ENCODE measurements at places on chromosomes 5 and 9. TPM values are rescaled to one million over a fixed set of nuclear protein-coding genes. Genes with fewer than 3 reads are reported as not detected.

DNA sequence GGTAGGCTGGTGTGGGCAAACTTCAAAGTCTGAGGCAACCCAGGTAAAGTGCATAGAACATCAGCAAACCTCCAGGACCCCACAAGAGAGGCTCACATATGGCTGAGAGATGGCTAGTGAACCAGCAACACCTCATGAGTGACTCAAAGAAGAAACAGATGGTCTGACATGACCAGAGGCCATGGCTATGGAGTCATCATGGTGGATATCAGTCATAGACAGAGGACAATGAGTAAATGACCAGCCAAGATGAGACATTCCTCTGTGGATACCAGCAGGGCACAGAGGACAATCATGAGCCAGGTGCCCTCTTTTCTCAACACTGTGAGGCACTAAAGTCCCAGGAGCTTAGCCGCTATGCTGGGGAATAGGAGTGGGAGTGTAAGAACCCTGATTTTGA, 180.8 kb downstream of the RASEF start:
- DNase-seq, result no peak

DNA sequence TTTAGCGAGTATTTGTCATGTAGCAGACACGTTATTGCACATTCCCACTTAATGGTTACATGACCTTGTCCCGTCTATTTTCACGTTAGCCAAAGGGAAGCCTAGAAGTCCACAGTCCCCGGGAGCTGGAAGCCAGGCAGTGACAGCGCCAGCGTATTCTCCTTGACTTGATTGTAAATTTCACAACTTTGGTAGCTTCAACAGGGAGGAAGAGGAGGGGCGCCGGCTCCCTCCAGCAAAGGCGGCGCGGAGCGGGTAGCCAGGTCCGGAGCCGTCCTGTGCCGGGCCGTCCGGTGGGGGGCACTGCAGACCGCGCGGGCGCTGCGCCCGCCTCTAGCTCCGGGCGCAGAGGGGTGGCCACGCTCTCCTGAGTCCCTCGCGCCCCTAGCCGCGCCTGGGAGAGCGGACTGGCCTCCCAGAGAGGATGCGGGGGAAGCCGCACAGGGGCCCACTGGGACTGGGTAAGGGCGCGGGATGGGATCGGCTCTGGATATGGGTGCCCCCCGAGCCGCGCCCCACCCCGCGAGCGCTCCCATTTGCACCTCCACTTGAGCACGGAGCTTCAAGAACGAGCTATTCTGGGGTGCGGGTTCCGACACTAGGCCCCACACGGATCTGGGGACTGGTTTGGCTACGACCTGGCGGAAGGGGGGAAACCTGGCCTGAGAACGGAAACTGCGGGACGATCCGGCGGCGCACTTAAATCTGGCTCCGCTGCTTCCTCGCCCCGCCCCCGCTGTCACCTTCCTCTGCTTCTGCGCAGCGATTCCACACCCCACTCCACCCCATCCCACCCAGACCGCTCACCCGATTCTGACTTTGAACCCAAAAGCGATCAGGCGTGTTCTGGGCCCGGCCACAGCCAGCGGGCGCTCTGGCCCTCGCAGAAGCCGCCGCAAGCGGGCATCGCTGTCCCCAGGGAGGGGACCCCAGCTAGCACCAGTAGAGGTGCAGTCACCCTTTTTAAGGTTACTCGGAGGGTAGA, 23.8 kb downstream of the KLF4 start:
- DNase-seq, result peak; percentile 75

DNA sequence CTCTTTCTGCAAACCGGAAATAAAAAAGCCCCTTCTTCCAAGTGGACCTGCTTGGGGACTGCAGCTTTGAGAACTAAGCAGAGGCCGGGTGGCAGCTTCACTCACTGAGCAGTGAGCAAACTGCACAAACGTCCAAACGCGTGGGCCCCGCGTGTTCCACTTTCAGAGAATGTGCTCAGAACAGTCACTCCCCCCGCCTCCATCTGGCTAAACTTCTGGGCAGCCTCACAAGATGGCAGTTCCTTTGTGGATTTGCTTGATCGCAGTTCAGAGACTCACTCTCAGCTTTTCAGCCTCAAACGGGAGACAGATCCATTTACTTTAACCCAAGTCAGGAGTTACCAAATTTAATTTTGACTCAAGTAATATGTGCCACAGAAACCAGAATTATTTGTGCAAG, 216.6 kb downstream of the TLE1 start:
- DNase-seq, result no peak

- no peak for DNase-seq
Measured at GRCh38 chr9:89872426-89872912, 267.7 kb downstream of the GADD45G start.

Gene B4GALT7
- 29.7 TPM for total RNA-seq

DNA sequence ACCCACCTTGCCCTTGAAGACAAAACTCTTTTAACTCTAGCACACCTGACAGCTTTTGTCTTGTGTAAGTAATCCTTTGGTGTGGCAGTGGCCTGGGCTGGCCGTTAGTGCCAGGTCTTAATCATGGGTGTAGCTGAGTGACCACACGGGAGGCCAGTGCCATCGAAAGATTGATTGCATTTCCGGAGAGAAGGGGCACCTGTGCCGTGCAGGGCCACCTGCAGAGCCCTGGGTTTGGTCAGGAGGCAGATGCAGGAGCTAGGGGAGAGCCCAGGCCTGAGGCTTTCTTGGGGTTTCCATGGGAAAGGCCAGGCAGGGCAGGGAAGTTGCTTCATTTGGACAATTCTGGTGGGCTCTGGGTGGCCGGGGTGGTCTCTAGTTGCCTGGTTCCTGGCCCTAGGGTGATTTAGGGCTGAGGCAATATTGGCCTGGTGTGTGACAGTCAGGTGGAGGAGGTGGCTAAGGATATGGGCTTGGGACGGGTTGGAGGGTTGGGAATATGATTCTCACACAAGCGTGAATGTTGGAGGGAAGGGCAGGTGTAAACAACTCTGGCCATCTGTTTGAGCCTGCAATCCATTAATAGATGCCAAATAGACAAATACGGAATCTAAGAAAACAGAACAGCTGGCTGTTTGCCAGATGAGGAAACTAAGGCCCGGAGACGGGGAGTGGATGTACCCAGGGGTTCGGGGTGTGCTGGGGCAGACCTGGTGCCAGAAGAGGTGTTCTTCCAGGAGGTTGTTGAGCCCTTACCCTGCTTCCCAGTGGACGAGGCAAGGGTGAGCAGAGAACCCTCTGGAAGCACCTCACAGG, 4.6 kb downstream of the DBH start:
- no peak for DNase-seq

DNA sequence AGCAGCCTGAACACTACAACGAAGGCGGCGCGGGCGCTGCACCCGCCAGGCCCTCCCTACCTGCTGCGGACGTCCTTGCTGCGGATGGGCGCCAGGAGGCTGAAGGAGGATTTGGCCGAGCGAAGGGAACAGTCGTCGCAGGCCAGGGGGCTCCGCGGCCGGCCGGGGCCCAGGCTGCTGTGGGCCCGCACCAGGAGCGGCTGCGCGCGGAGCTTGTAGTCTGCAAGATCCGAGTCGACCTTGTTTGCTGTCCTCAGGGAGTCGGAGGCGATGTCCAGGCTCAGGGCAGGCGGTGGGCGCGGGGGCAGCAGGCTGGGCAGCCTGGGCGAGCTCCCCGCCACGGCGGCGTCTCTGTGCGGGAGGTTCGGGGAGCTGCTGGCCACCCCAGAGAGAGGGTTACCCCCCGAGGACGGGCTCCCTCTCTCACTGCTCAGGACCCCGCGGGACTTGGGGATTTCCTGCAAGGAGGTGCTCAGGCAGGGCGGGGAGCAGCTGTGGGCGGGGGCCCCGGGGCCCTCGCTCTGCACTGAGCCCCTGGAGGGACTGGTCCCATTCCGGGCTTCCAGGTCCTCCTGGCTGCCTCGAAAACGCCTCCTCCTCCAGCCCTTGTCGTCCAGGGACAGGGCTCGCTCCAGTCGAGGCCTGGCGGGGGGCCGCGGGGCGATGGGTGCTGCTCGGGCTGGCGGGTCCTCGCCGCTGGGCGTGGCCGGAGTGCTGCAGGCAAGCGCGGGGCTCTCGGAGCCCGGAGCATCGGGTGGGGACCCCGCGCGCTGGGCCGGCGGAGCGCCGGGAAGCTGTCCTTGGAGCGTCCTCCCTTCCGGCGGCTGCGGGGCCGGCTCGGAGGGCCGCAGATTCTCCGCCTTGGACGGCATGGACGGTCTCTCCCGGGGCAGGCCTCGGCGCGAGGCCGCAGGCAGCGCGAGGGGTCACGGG, 831 bp downstream of the INPP5E start:
- peak; percentile 35 for DNase-seq

DNA sequence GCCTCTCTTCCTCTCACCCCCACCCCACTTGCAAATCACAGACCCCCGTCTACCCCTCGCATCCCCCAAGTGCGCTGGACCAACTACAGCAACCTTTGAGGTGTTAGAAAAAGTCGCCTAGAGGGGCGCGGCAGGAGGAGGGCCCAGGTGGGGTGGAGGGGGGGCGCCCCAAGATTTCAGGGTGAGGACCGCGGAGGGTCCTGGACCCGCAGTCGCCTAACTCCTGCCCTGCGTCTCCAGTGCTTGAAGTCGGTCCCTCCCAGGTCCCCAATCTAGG, 379 bp upstream of the EGFLAM start:
- no peak for DNase-seq

DNA sequence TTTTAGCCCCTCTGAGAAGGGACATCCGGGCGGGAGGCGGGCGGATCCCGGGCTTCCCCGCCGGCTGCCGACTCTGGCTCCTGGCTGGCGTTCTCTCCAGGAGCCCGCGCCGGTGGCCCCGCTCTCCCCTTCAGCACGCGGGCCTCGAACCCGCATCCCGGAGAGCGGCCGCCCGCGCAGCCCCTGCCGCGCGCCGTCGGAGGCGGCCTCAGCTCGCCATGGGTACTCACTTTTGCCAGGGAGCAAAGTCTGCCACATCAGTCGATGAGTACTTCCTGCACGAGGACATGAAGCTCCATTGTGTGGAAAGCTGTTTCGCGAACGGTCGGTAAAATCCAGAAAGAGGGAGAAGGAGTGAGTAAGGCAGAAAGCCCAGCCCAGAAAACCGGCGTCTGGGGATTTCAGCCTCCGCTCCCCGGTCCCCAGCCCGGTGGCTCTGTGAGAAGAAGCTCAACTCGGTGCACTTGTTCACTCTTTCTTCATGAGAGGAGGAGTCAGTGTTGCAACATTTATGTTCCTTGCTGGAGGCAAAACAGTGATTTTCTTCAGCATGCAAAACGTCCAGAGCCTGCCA, at the start of gene PRLR:
TSS of gene PRLR (minus strand) at position 450 of the 574 bp plus-strand sequence. CDS start 140,867 bp downstream, outside the sequence.
- peak; percentile 62 for DNase-seq

Gene CCNI2
- total RNA-seq, result 13.0 TPM

- no peak for DNase-seq
Measured at GRCh38 chr5:177592905-177593304, 902 bp downstream of the TMED9 start.

Gene CATSPER3
- total RNA-seq, result 4.1 TPM

DNA sequence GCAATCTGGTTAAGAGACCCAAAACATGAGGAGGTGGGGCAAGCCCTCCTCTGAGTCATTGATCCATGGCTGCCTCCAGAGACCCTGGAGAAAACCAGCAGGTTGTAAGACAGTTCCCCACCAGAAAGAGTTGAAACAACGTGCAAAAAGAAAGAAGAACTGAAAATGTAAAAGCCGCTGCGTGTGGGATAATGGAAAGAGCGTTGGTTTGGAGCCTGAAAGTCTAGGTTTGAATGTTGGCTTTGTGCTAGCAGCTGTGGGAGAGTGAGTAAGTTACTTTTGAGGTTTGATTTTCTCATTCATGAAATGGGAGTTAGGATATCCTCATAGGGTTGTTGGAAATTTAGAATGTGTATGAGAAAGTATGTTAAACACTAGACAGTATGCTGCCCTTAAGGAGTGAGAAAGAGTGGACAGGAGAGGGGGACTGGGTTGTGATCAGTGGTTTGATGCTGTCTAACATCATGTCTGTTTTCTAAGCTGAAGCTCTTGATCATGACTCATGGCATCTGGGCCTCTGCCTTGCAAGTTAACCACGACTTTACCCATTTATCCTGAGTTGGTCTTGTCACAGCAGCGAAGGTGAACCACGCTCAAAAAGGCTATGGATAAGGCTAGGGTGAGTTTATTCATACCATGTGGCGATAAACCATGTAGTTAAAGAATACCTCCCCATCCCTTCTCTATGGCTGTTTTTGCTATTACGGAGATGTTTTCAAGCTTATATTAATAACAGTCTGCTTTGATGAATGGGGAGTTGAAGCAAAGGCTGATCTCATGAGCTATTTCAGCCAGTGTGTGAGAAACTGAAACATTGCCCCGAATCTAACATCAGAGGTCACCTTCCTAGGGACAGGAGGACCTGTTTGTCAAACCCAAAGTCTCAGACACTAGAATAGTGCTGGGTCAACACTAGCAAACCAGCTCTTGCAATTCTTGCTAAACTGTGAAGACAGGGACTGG, 41.3 kb downstream of the ZNF366 start:
- DNase-seq, result no peak

Gene ENTPD2
- total RNA-seq, result 17.1 TPM

DNA sequence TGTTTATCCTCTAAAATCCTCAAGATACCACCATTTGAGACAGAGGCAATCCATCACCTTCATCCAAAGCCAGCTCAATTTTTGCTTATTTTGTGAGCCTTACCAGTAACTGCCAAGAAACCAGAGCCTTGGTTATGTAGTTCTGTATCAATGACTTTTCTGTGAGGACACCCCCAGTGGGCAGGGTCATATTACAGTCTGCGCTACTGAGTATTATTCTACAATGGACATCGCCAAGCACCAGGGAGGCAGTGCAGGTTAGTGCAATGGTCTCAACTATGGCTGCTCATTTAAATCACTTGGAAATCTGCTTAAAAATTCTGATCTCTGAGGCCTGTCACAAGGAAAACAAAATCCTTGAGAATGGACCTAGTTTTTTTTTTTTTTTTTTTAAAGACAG, 90.5 kb upstream of the NIPAL4 start:
- no peak for DNase-seq

DNA sequence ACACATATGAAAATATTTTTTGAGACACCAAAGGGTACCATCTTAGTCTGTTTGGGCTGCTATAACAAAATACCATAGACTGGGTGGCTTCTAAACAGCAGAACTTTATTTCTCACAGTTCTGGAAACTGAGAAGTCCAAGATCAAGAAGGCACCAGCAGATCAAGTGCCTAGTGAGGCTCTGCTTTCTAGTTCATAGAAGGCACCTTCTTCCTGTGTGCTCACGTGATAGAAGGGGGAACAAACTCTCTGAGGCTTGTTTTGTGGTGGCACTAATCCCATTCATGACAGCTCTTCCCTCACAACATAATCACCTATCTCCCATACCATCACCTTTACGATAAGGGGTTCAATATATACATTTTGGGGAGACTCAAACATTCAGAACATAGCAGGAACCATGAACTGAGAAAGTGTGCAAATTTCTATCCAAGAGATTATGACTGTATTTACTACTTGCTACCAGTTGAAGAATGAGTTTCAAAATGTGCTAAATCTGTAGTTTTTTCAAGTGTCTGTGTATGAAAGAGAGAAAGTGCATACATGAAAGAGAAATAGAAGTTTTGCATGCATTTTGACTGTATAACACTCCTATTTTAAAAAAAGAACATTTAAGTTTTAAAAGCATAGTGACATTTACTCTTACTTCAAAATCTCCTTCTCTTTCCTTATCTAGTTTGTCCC, 207.3 kb downstream of the PARP8 start:
- DNase-seq, result no peak

GRCh38 chr5:158502686-158503085, 597.0 kb downstream of the EBF1 start:
- no peak for DNase-seq

All from transverse colon (tissue), 4 donors.